ENCODE measurements at places on chromosomes 11 and 22.

- DNase-seq: no peak
Observed at GRCh38 chr22:36162127-36163034, 1.8 kb upstream of the APOL3 start.

DNA sequence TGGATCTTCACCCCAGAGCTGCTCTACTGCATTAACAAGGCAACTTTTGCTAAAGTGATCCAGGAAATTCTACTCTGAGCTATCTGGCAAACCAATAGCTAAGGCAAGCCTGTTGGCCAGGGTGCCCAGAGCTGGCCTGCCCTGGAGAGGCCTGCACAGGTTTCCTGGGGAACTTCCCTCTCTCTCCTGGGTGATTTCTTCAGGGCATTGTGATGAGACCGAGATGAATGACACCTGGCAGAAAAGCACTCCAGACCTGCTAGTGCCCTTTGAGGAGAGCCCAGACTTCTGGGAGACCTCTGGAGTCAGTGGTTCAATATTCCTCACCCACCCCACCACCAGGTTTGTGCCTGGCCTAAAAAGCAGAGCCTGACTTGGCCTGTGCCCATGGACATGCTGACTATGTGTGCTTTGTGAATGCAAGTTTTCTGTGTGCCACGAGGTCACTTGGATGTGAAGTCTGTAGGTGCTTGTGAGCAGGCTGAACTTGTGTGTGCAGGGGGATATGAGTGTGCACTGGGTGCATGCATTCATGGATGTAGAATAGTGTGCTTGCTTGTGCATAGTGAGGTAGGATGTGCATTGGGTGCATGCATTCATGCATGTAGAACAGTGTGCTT, 4.4 kb upstream of the APLNR start:
- DNase-seq: no peak

DNA sequence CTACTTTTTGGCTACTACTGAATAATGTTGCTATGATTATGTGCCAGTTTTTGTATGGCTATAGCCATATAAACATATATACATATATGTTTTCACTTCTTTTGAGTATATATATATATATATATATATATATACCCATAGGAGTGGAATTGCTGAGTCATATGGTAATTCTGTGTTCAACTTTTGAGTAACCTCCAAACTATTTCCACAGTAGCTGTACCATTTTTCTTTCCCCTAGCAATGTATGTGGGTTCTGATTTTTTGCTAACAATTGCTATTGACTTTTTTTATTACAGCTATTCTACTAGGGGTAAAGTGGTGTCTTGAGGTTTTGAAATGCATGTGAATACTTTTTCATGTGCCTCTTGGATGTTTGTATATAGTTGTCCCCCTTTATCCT, 30.4 kb downstream of the CBL start:
- DNase-seq: no peak

DNA sequence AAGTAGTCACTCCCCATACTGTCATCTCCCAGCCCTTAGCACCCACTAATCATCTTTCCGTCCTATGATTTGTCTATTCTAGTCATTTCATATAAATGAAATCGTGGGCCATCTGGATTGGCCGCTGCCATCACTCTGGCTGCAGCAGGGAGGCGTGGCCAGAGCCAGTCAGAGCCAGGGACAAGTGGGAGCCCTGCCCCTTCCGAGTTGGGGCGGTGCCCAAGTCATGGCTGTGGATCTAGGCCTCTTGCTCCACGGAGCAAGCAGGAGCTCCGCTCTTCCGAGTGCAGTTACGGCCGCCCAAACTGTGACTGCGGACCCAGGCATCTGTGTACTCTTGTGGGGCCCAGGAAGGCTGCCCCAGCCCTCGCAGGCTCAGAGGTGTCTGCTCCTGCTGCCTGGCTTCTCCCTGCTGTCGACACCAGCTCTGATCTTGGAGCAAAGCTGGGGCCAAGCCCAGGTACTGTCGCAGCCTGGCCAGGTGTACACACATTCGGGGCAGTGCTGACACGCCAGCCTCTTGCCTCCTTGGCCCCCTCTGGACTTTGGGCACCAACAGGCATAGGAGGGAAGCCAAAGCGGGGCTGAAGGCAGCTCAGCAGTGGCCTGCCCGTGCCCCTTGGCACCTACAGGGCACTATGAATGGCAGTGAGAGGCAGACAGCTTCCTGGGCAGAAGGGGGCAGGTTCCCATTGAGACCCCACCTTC, 8.4 kb downstream of the MRPL48 start:
- DNase-seq: peak; percentile 49

- no peak for DNase-seq
Observed at GRCh38 chr22:42342426-42343120, 72.1 kb upstream of the TCF20 start.

DNA sequence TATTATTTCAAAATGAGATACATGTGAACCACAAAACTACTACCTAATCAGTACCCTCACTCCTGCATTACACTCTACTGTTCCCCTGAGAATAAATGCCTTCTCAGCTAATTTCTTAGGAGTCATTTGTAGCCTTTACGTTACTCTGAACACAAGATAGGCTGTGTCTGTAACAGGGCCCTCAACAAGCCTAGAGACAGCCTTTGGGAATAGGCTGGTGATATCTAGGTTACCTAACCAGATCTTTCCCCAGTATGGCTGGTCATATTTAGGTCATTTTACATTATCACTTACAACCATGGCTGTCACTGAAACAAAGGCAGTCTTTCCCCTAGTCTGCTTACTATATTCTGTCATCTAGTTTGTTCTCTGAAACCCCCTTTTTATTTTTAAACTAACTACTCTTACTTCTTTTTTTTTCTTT, 14.2 kb downstream of the ATM start:
- no peak for DNase-seq

DNA sequence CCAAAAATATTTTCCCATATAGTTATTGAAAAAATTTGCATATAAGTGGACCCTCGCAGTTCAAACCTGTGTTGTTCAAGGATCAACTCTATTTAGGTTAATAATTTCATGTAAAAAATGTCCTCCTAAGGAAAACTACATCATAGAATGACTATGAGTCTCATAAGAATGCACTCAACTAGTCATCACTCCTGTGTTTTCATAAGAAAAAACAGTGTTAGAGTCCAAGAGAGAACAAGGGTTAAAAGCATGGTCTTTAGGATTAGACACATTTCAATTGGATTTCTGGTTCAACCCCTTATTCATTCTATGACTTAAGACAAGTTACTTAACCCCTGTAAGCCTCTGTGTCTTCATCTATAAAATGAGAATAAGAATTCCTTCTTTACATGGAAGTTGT, 5.1 kb downstream of the PARVA start:
- DNase-seq: no peak

GRCh38 chr11:12288212-12288930, 89.0 kb upstream of the PARVA start:
- peak; percentile 89 for DNase-seq

GRCh38 chr11:62953811-62954210, 31.0 kb downstream of the SLC22A6 start:
- DNase-seq: no peak

- DNase-seq: no peak
Observed at GRCh38 chr11:107619926-107620325, 29.0 kb downstream of the ELMOD1 start.

Measured in iPS-NIHi11 (cell line).